ENCODE measurements at places on chromosomes 1 and 21. TPM values are rescaled to one million over a fixed set of nuclear protein-coding genes. Genes with fewer than 3 reads are reported as not detected.
A peak's percentile ranks its signal among the peaks of the same experiment; 100 is the strongest.

- no peak for ATAC-seq
Observed at GRCh38 chr1:215992620-215993019, 425.5 kb downstream of the KCTD3 start.

- ATAC-seq: peak; percentile 35
Observed at GRCh38 chr1:37655274-37655673, 20.6 kb upstream of the RSPO1 start.

The FTCD gene
- total RNA-seq: 0.36 TPM

DNA sequence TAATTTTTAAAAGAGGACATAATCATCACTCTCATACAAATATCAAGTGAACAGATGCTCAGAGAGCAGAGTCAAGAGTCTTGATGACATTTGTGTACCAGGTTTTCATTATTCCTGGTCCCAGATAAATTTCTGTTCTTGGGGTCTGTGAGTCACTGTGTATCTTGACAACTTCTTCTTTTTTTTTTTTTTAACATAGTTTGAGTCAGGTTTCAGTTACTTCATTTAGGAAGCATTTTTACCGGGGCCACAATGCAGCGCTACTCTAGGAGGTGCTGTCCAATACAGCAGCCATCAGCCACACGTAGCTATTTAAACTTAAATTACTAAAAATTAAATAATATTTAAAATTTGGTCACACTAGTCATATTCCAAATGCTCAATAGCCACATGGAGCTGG, 188.1 kb upstream of the SAMSN1 start:
- no peak for ATAC-seq

- no peak for ATAC-seq
Observed at GRCh38 chr1:87338566-87338965, 9.9 kb downstream of the LMO4 start.

- no peak for ATAC-seq
Observed at GRCh38 chr1:14011132-14011531, 311.1 kb downstream of the PRDM2 start.

- ATAC-seq: no peak
Observed at GRCh38 chr1:60423146-60423780, 349.7 kb upstream of the C1orf87 start.

The C1QTNF12 gene
- total RNA-seq: 3.9 TPM

GRCh38 chr21:19392390-19392789, 988.8 kb upstream of the TMPRSS15 start:
- no peak for ATAC-seq

DNA sequence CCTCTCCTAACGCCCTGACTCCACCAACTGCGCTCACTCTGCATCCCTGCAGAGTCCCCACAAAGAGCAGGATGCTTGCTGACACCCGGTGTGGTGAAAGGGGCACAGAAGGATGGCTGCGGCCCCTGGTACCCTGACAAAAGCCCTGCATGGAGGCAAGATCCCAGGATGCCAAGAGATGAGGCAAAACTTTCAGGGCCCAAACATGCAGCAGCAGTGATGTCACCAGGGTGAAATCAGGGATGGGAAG, 36.6 kb downstream of the SLC9A1 start:
- no peak for ATAC-seq

DNA sequence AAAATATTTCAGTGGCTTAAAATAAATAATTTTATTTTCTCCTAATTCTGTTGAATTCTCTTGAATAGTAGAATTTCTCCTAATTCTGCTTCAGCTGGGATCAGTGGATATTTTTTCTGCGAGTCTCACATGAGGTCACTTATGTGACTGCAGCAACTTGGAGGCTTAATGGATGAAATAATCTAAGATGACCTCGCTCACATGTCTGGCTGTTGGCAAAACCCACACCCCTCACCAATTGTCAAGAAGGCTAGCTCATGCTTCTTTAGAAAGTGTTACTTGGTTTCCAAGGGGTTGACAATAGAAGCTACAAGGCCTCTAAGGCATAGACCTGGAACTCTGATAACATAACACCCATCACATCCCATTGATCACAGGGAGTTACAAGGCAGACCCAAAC, 156.9 kb upstream of the DPYD start:
- no peak for ATAC-seq

DNA sequence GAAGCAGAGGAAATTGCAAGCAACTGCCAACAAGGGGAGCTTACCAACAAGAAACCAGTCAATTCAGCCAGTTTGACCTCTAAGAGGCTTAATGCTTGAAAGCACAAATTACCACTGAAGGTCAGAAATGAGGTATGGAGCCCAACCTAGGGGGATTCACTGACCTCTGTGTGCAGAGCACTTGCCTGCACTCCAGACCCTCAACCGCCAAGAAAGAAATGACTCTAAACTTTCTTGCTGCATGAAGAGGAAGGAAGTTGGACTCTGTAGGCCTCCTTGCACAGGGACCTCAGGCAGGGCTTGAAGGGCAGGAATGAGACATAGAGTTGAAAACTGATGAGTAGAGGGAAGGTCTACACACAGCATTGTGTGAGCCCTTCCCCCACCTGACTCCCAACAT, 10.0 kb downstream of the ARMH1 start:
- ATAC-seq: no peak

The ASPM gene
- total RNA-seq: 13.4 TPM

The SPAG17 gene
- 18.8 TPM for total RNA-seq

Data from esophagus mucosa (tissue), 1 donor.